ENCODE measurements at places on chromosomes 11 and 22.

- DNase-seq = no peak
Measured at GRCh38 chr22:19064354-19065054, 57.7 kb downstream of the DGCR2 start.

DNA sequence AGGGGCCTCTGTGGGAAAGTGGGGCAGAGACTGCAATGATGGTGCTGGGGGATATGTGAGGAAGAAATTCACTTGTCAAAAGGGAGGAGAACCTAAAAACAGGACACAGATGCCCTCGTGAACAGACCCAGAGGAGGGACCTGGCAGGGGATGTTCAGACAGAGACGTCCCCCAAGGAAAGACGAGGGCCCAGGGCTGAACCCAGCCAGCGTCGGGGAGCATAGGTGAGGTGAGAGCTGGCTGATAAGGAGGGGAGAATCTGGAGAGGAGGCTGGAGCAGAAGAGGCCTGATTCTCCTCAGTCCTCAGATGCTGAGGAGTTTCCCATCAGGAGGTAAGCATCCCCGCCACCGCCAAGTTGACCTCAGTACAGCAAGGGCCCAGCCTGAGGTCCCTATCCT lies 31.4 kb downstream of the IGLL5 start:
- no peak for DNase-seq

GRCh38 chr11:71282581-71283351 lies 30.4 kb upstream of the SHANK2 start:
- DNase-seq = no peak

DNA sequence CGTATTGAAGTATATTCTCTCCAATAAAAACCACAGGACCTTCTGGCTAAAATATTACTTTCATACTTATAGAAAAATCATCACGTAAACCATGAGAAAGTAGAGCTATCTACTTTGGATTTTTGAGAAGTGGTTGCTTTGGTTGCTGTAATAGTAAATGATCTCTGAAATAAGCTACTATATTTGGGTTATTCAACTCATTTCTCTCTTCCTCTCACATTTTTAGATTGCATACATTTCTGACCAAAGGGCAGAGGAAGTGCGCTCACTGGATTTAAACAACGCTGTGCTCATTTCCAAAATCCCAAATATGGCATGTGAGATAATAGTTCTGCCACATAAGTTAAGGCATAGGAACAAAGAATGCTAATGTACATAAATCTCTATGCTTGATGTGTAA lies 357.0 kb downstream of the LRRC4C start:
- DNase-seq = no peak

DNA sequence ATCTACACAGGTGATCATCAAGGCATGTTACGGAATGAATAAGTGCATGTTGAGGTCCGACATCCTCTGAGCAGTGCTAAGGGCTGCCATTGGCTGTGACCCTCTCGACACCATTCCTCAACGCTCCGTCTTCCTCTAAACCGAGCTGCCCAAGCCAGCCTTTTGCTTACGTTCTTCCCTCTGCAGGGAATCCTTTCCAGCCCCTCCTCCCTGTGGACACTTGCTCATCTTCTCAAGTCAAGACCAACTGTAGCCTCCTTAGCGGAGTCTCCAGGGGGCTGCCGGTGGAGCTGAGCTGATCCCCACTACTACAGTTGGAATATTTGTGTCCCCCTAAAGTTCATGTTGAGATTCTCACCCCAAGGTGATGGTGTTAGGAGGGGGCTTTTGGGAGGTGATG lies 781.0 kb downstream of the TBC1D22A start:
- no peak for DNase-seq

- DNase-seq = peak; percentile 12
Measured at GRCh38 chr22:22745225-22746060, 101.0 kb downstream of the GGTLC2 start.

- no peak for DNase-seq
Measured at GRCh38 chr11:13277768-13278608, at the start of gene BMAL1. BMAL1 (plus strand) TSS chr11:13277790; CDS start chr11:13354309, 76,519 bp downstream.

- DNase-seq = no peak
Measured at GRCh38 chr11:122697636-122698167, 42.2 kb downstream of the UBASH3B start.

DNA sequence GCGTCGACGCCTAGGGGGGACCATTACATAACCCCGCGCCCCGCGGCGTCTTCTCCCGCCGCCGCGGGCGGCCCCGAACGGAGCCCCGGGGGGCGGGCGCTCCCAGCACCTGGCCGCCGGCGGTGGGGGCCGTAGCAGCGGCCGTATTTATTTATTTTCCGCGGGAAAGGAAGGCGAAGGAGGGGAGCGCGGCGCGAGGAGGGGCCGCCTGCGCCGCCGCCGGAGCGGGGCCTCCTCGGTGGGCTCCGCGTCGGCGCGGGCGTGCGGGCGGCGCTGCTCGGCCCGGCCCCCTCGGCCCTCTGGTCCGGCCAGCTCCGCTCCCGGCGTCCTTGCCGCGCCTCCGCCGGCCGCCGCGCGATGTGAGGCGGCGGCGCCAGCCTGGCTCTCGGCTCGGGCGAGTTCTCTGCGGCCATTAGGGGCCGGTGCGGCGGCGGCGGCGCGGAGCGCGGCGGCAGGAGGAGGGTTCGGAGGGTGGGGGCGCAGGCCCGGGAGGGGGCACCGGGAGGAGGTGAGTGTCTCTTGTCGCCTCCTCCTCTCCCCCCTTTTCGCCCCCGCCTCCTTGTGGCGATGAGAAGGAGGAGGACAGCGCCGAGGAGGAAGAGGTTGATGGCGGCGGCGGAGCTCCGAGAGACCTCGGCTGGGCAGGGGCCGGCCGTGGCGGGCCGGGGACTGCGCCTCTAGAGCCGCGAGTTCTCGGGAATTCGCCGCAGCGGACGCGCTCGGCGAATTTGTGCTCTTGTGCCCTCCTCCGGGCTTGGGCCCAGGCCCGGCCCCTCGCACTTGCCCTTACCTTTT lies at the start of gene EP300:
Gene EP300, plus strand, starts transcription at position 570 of the 795 bp plus-strand sequence. CDS start 413 bp downstream, outside the sequence.
- peak; percentile 45 for DNase-seq

GRCh38 chr11:34207487-34208180 lies 102.2 kb downstream of the NAT10 start:
- DNase-seq = no peak

DNA sequence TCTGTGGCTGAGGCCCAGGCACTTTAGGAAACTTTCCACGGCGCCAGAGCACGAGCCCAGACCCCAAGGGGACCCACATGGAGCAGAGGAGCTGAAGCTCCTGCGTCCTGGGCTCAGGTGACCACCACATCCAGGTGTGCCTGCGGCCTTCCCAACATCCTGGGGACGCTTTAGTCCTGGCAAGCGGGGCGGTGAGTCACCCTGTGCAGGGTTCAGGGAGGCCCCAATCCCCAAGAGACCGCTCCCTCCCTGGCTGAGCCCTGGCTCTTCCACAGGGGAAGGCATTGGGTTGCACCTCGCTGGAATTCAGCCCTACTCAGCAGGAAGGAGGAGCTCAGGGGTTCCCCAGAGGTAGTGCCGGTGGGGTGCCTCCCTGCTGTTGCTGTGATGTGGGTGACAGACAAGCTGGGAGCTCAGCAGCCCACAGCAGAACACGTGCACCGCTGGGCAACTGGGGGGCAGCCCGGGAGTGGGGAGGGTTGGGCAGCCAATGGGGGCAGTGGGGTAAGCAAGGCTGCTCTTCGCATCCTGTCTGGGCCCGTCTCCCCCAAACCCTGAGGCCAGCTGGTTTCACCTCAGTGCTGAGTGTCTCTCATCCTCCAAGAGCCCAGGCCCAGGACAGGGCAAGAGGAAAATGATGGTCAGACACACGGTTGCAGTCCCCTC lies 802.8 kb downstream of the BRD1 start:
- no peak for DNase-seq

GRCh38 chr11:134853992-134854991 lies 442.2 kb upstream of the B3GAT1 start:
- DNase-seq = no peak

DNA sequence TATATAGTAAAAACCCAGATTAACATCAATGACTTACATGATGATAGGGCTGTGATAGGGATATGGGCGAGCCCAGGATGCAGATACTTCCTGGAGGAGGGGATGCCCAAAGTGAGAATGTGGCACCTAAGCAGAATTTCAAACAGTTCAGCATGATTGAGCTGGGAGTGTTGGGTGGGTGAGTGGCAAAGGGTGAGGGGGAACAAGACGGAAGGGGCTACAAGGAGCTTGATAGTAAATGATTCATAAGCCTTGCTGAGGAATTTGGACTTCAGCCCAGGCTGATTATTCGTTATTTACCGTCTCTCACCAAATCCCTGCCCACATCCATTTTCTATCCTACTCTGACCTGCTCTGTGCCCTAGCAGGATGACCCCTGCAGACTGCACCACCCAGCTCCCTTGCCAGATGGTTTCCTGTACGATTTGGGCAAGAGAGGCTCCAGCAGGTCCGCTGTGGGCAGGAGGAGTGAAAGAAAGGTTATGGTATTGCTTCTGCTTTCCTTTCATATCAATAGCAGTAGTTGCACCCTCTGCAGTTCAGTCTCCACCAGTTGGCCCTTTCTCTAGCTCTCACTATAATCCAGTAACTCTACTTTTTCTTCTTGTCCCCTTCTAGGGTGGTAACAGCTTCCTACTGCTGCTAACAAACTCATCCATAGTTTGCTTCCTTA lies 30.3 kb upstream of the SIK2 start:
- DNase-seq = peak; percentile 16

DNA sequence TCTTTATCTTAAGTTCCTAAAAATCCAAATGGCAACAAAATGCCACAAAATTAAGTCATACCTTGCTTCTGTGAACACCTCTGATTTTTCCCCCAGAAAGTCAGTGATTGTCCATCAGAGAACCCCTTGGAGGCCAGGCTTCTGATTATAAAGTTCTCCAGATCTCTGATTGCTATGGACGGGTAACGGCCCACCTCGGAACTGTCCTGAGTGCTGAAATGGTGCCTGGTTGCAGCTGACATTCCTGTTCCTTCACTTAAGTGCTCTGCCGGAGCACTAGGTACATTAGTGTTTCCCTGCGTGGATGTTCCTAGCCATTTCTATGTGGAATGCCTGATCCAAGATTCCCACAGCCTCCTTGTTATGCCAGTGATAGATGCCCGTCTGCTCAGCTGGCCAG lies 85.0 kb downstream of the CHST1 start:
- peak; percentile 45 for DNase-seq

DNA sequence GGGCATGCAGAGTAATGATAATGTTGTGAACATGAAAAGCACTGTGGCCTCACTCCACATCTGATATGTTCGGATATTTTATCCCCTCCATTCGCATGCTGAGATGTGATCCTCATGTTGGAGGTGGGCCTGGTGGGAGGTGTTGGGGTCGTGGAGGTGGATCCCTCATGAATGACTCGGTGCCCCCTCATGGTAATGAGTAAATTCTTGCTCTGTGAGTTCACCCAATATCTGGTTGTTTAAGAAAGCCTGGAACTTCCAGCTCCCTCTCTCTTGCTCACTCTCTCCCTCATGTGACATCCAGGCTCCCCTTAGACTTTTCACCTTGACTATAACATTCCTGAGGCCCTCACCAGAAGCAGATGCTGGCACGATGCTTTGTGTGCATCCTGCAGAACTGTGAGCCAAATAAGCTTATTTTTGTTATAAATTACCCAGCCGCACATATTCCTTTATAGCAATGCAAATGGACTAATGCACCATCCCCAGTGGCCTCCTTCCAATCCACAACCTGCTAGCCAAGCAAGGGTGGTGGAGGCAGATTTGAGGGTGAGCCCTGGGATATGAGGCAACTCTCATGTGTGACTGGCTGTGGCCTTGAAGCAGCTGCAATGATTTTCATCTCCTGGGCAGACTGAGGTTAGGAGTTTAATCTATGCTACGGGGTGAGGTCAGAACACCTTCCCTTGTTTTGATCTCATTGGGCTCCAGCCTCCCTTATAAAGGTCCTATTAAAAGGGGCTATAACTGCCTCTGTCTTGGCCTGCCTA lies 276.5 kb downstream of the ETS1 start:
- no peak for DNase-seq

GRCh38 chr11:128733440-128734102 lies 39.7 kb downstream of the FLI1 start:
- peak; percentile 65 for DNase-seq

GRCh38 chr22:41458161-41458728 lies 10.2 kb downstream of the PHF5A start:
- DNase-seq = no peak

DNA sequence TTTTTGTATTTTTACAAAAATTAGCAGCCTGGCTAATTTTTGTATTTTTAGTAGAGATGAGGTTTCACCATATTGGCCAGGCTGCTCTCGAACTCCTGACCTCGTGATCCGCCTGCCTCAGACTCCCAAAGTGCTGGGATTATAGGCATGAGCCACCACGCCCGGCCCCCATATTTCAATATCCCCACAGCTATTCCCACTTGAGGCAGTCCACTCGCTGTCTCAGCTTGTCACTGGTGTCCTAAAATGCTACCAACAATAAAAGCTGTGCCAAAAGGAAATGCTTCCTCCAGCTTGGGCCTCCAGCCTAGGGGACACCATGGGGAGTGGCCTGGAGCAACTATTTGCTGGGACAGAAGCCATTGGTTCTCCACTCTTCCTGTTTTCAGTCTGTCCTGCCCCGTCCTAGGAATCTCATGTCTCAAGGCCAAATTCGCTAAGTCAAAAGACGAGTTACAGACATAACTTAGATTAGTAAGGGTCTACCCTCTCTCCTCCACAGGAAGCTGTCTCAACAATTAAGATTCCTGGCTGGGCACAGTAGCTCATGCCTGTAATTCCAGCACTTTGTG lies 7.3 kb upstream of the SPINDOC start:
- DNase-seq = peak; percentile 23

- no peak for DNase-seq
Measured at GRCh38 chr11:61125310-61125684, 23.0 kb downstream of the CD5 start.

DNA sequence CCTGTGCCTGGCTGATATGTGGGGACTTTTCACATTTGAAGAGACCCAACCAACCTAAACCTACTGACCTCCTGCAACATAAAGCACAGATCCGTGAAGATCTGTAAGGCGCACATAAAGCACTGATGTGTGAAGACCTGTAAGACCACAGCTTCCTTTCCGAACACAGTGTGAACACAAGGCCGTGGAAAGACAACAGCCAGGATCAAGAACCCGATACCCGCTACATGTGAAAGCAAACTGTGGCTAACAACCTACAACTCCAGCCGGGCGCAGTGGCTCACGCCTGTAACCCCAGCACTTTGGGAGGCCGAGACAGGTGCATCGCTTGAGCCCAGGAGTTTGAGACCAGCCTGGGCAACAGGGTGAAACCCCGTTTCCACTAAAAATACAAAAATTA lies 17.6 kb upstream of the PPFIA1 start:
- no peak for DNase-seq

- DNase-seq = no peak
Measured at GRCh38 chr22:46695346-46696228, 42.5 kb downstream of the CERK start.

Measured in brain microvascular endothelial cell (primary cell).